Muscle of leg (tissue), 16 donors: ENCODE measurements at places on chromosomes 12 and 14. TPM values are rescaled to one million over a fixed set of nuclear protein-coding genes. Genes with fewer than 3 reads are reported as not detected.

Gene TIGAR
- total RNA-seq, result 3.1 TPM

- DNase-seq, result no peak
Observed at GRCh38 chr12:125159702-125160101, 94.5 kb downstream of the AACS start.

DNA sequence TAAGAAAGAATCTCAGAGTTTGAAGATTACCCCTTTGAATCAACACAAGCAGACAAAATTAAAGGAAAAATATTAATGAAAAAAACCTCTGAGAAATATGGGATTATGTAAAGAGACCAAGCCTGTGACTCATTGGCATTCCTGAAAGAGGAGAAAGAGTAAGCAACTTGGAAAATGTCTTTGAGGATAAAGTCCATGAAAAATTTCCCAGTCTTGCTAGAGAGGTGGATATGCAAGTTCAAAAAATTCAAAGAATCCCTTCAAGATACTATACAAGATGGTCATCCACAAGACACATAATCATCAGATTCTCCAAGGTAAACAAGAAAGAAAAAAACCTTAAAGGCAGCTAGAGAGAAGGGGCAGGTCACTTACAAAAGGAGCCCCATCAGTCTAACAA lies 13.3 kb downstream of the SLCO1B1 start:
- no peak for DNase-seq

Gene SLC35E3
- 11.0 TPM for total RNA-seq

- DNase-seq, result no peak
Observed at GRCh38 chr14:66443785-66444184, 42.4 kb upstream of the CCDC196 start.

Gene LHX5
- not detected for total RNA-seq

Gene GYS2
- 0.13 TPM for total RNA-seq

DNA sequence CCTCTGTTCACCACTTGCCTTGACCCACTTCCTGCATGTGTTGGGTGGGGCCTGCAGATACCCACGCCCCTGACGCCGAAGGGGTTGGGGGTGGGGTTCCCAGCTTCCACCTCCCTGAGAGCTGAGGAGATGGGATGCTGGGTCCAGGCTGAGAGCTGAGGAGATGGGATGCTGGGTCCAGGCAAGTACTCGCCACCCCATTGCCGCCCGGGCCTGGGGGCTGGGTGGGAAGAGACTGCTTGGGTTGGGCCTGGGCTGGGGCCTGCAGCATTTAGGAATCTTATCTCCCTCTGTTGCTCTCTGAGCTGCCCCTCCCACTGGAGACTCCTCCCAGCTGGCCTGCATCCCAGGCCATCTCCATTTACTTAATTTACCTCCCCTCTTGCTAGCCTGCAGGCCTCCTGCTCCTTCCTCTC lies 17.4 kb downstream of the TEAD4 start:
- no peak for DNase-seq

DNA sequence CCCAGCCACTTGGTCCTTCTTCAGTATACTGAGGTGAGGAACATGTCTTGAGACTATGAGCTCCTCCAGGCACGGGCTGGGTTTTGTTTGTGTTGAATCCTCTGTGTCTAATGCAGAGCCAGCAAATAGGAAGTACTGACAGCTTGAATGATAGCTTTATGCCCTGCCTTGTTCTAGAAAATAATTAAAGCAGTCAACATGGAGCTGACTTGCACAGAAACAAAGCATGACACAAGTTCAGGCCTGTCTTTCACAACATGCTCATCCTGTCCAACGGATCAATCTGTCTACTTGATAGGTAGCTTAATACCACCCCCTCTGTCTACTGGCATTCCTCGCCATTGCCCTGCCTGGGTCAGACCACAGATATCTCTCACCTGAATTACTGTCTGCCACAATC lies 140.9 kb downstream of the ESRRB start:
- DNase-seq, result no peak

Gene RNF41
- total RNA-seq, result 47.5 TPM

DNA sequence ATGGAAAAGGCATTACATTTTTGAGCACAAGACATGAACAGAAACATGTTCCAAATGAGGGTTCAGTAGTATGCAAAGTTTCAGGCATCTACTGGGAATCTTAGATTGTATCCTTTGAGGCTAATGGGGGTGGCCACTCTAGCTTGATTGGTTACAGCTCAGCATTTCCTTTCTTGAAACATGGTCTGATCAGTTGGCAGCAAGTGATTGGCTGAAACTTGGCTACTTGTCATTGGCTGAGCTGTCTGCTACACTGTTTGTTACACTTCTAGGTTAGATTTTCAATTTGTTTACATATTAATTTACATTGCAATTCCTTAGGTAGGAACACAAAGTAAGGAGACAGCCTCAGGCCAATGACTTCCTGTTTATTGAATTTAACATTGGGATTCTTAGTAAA lies 918.0 kb upstream of the SEL1L start:
- no peak for DNase-seq

DNA sequence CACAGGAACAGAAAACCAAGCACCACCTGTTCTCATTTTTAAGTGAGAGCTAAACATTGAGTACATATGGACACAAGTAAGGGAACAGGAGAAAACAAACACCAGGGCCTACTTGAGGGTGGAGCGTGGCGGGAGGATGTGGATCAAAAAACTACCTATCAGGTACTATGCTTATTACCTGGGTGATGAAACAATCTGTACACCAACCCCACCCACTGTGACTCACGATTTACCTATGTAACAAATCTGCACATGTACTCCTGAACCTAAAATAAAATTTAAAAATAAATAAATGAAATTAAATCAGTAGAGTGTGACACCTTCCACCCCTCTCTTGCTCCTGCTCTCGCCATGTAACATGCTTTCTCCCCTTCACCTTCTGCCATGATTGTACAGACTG lies 615.5 kb downstream of the RPL10L start:
- DNase-seq, result no peak

GRCh38 chr14:85402569-85403162 lies 127.3 kb upstream of the FLRT2 start:
- peak; percentile 64 for DNase-seq

Gene PITPNM2
- 3.0 TPM for total RNA-seq

DNA sequence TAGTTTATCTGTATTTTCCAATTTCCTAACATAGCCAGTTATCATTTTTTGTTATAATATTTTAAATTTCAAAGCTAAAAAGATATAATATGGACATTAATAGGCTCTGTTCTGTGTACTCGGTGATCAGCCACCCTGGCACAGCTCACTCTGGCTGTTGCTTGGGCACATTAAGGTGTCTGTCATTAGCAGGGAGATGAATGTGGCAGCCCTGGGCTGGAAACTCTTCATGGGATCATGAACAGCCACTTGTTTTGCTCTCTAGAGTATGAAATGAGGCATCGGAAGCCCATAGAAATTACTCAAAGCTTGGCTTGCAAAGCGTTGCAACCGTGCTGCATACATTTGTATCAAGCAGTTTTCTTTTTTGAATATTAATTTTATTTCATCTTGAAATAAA lies 233.2 kb downstream of the DACT1 start:
- no peak for DNase-seq

GRCh38 chr14:38135106-38135867 lies 72.4 kb upstream of the SSTR1 start:
- no peak for DNase-seq

Gene CLEC2A
- total RNA-seq, result not detected

Gene TAS2R7
- not detected for total RNA-seq

DNA sequence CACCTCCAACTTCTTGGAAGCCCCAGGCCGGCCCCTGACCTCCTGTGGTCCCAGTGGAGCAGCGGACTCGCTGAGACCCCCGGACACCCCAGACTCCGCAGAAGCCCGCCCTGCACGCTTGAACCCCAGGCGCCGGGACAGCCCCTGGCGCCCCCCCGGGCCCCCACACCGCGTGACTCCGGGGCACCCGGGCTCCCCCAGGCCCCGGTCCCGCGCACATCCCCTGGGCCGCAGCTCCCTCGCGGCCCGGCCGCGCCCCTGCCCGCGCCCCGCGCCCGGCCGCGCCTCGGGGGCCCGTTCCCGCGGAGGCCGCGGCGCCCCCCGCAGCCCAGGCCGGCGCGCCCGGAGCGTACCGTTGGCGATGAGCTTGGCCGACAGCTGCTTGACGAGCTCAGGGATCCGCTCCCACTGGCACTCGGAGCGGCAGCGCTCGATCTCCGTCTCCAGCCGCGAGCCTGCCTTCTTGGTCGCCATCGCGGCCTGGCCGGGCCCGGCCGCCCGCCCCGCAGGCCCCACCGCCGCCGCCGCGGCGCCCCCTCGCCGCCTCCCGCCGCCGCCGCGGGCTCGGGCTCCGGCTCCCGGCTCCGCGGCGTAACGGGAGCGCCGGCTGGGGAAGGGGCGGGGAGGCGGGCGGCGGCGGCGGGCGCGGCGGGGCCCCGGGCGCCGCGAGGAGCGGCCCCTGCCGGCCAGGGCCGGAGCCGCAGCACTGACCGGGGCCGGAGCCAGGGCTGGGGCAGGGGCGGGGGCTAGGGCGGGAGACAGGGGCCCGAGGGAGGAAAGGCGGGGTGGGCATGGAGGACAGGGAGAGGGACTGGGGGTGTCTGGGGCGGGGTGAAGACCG lies at the start of gene TTC7B:
TTC7B (minus strand) TSS at position 609 of the 841 bp plus-strand sequence; CDS start at position 474, 135 bp downstream.
- peak; percentile 69 for DNase-seq
